ENCODE measurements at places on chromosomes 3 and 15. TPM values are rescaled to one million over a fixed set of nuclear protein-coding genes. Genes with fewer than 3 reads are reported as not detected.

DNA sequence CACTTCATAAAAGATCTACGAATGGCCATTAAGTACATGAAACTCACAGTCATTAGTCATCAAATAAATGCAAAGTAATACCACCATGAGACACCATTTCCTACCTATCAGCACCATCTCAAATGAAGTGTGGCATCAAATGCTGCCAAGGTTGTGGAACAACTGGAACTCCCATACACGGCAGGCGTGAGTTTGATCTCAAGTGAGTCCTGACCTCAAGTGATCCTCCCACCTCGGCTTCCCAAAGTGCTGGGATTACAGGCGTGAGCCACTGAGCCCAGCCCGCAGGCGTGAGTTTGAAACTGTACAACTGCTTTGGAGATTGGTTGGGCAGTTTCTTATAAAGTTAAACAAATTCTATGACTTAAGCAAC lies 28.8 kb upstream of the HDAC11 start:
- H3K27me3 ChIP-seq, result no peaks in the 10 kb centered on the region
- H3K36me3 ChIP-seq, result no peaks in the 10 kb centered on the region
- DNase-seq, result no peak
- peaks cover 13% of the 10 kb centered on the region for H3K4me1 ChIP-seq

Gene LPP
- total RNA-seq, result 53.7 TPM

Gene CFAP92
- total RNA-seq, result 0.25 TPM

Gene HYAL1
- total RNA-seq, result 155 TPM

DNA sequence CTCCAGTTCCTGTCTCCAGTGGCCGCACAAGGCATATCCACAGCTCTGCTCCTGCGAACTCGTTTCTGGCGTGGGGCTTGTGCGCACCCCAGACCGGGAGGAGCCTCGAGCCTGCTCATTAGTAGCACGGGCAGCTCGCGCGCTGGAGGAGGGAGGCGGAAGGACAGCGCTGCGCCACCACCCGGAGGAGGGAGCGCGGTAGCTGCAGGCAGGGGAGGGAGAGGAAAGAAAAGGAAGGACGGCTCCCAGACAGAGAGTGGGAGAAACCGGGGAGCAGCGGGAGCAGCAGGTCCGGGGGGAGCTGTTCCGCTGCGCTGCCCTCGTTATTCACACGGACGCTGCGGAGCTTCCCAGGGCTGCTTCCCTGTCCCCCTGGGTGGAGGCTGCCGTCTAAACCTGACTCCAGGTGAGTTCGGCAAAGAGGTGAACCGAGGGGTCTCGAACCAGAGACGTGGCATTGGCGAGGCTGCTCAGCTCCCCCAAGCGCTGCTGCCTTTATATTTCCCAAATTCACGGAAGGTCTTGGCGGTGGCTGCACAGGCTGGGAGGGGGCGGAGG lies 121.3 kb upstream of the ZNF717 start:
- peaks cover 2% of the 10 kb centered on the region for H3K27me3 ChIP-seq
- no peaks in the 10 kb centered on the region for H3K36me3 ChIP-seq
- no peak overlapping the region for H3K27ac ChIP-seq
- no peaks in the 10 kb centered on the region for H3K4me1 ChIP-seq
- H3K4me3 ChIP-seq, result peak overlapping the region; percentile 32

DNA sequence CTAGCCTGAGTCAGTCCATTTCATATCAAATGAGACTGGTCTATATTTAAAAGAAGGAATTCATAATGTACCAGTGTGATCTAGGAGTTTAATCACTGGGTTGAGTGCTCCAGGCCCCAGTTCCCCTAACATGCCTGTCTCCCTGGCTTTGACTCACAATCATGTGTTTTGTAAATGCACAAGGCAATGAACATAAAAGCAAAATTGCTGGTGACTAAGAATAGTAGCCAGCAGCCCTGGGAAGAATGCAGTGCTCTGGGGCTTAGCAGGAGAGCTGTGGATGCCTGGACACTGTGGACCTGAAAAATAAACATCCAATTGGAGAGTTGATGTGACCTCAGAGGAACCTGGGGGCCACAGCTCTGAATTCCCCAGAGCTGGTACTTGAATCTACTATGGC lies 50.3 kb downstream of the SYNPR start:
- H3K36me3 ChIP-seq, result no peaks in the 10 kb centered on the region
- H3K4me1 ChIP-seq, result no peaks in the 10 kb centered on the region
- H3K4me3 ChIP-seq, result no peak overlapping the region
- no peak for DNase-seq
- H3K27me3 ChIP-seq, result no peaks in the 10 kb centered on the region

Gene SGO1
- total RNA-seq, result 9.6 TPM

Gene SNTN
- not detected for total RNA-seq

DNA sequence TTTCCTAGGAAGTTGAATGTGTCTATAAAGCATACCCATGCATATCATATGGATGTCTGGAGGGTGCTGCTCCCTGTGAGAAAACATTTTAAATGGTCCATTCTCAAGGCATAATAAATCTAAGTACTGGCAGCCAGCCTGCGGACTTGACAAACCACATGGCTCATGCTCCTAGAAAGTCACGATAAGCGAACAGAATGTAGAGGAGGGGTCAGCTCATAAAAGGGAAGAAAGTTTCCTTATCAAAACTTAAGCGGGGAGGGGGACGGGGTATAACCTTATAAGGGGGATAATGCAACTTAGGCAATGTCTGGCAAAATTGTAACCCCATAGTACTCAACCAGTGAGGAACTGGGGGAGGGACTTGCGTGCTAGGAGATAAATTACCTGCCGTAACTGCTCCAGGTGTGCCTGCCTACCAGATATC lies 159.8 kb upstream of the LMCD1 start:
- no peaks in the 10 kb centered on the region for H3K27me3 ChIP-seq
- no peaks in the 10 kb centered on the region for H3K36me3 ChIP-seq
- no peaks in the 10 kb centered on the region for H3K4me1 ChIP-seq
- DNase-seq, result no peak
- H3K4me3 ChIP-seq, result no peak overlapping the region

- no peaks in the 10 kb centered on the region for H3K27me3 ChIP-seq
- no peaks in the 10 kb centered on the region for H3K36me3 ChIP-seq
- no peak for DNase-seq
- no peaks in the 10 kb centered on the region for H3K4me1 ChIP-seq
- peak overlapping the region; percentile 26 for H3K27ac ChIP-seq
- no peak overlapping the region for H3K4me3 ChIP-seq
Measured at GRCh38 chr15:70492240-70493177, 270.8 kb downstream of the UACA start.

Gene LSAMP
- total RNA-seq, result 0.17 TPM

DNA sequence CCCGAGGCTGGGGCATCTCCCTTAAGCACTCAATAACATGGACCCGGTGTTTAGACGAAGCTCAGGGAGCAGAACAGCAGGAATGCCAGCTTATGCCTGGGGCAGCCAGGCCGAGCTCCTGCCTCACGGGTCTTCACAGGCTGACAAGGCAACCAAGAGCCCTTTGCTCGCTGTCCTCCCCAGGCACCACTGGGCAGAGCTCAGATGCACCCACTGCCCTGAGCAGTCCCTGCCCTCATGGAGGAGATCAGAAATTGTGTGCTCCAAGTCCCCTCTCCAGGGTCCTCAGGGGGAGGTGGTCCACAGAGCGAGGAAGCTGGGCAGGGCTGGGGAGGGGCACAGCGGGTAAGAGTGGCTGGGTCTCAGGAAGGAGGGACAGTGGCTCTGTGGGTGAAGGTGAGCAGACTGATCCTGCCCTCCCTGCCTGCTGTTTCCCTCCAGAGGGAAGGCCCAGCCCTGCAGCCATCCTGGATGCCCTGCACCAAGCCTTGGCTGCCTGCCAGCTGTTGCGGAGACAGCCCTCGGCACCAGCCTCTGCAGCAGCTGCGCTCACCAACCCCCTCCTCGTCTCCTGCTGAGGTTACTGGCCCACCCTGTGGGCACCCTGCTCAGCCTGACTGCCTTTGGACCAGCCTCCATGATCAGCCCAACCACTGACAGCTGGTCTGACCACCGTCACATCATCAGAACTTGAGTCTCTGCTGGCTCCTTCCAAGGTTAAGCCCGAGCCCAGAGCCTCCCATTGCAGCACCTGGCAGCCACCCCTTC lies 21.1 kb upstream of the GP9 start:
- H3K4me3 ChIP-seq, result no peak overlapping the region
- no peaks in the 10 kb centered on the region for H3K27me3 ChIP-seq
- peaks cover 6% of the 10 kb centered on the region for H3K4me1 ChIP-seq

- no peaks in the 10 kb centered on the region for H3K36me3 ChIP-seq
- H3K4me1 ChIP-seq, result no peaks in the 10 kb centered on the region
- H3K4me3 ChIP-seq, result no peak overlapping the region
- no peaks in the 10 kb centered on the region for H3K27me3 ChIP-seq
Measured at GRCh38 chr3:158912188-158912587, 110.3 kb downstream of the MFSD1 start.

GRCh38 chr15:76062286-76062685 lies 2.5 kb downstream of the TMEM266 start:
- no peaks in the 10 kb centered on the region for H3K36me3 ChIP-seq
- no peaks in the 10 kb centered on the region for H3K27me3 ChIP-seq
- no peak overlapping the region for H3K4me3 ChIP-seq
- no peak for DNase-seq
- no peak overlapping the region for H3K27ac ChIP-seq
- H3K4me1 ChIP-seq, result peaks cover 17% of the 10 kb centered on the region

DNA sequence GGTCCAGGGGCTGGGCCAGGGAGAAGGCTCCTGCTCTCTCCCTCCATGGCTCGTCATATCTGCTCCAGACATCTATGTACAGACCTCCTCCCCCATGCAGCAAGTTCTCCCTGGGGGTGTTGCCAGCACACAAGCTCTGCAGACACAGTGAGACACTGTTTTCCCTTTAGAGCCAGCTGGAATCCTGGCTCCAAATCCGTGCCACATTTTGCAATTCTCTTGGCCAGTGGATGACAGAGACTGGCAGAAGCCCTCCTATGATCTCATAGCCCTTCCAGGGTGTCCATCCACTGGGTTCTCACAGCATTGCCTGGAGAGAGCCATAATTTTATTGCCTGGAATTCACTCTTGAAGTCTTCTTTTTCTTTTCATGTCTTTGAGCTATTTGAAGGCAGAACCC lies 203.9 kb downstream of the TLE3 start:
- no peaks in the 10 kb centered on the region for H3K4me1 ChIP-seq
- no peak for DNase-seq
- no peaks in the 10 kb centered on the region for H3K36me3 ChIP-seq
- no peak overlapping the region for H3K4me3 ChIP-seq

GRCh38 chr3:124774327-124774718 lies 44.1 kb downstream of the UMPS start:
- no peak overlapping the region for H3K4me3 ChIP-seq
- peaks cover 10% of the 10 kb centered on the region for H3K4me1 ChIP-seq
- no peaks in the 10 kb centered on the region for H3K27me3 ChIP-seq
- no peak overlapping the region for H3K27ac ChIP-seq
- no peak for DNase-seq

DNA sequence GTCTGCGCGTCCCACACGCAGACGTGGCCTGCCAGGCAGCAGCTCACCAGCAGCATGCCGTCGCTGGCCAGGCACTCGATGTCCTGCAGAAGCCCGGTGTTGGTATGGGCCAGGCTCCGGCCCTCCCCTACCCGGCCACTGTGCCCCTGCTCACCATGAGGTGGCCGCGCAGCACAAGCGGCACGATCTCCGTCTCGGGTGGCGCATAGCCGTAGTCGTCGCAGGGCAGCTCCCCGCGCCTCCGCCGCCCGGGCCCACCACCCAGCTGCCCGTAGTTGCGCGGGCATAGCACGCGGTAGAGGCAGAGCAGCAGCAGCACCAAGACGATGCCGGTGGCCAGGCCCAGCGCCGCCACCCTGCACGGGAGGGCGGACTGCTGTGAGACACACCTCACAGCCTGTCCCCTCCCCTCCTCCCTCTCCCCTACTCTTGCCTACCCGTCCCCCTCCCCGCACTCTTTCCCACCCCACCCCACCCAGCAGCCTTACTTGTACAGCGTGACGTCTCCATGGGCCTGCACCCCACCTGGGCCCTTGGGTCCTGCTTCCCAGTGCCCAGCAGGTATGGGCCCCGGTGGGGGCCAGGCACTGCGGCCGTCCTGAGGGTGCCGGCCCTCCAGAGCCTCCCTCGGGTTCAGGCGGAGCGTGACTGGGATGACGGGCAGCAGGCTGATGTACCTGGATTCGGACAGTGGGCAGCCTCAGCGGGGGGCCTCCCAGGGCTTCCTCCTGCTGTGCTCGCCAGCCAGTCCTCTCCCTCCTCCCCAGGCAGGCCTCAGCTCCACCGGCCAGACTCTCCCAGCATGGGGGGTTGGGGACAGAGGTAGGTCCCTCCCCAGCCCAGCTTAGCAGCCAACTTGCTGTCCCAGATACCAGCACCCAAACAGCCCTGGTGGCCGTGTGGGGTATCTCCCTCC lies 37.6 kb downstream of the PTPN23 start:
- H3K36me3 ChIP-seq, result peaks cover 51% of the 10 kb centered on the region
- H3K4me3 ChIP-seq, result no peak overlapping the region
- no peaks in the 10 kb centered on the region for H3K27me3 ChIP-seq
- no peak for DNase-seq
- peaks cover 28% of the 10 kb centered on the region for H3K4me1 ChIP-seq
- no peak overlapping the region for H3K27ac ChIP-seq

GRCh38 chr15:92097474-92098178 lies 244.1 kb downstream of the SLCO3A1 start:
- no peaks in the 10 kb centered on the region for H3K4me1 ChIP-seq
- no peak overlapping the region for H3K4me3 ChIP-seq
- H3K27me3 ChIP-seq, result no peaks in the 10 kb centered on the region
- no peak overlapping the region for H3K27ac ChIP-seq

Gene ACVR2B
- total RNA-seq, result 7.4 TPM

Gene TRPM1
- not detected for total RNA-seq

GRCh38 chr3:64081235-64081630 lies 57.9 kb upstream of the PSMD6 start:
- H3K4me1 ChIP-seq, result no peaks in the 10 kb centered on the region
- no peak for DNase-seq
- no peaks in the 10 kb centered on the region for H3K36me3 ChIP-seq
- H3K27me3 ChIP-seq, result no peaks in the 10 kb centered on the region

GRCh38 chr15:58355382-58355971 lies 76.3 kb upstream of the LIPC start:
- no peaks in the 10 kb centered on the region for H3K27me3 ChIP-seq
- H3K4me1 ChIP-seq, result no peaks in the 10 kb centered on the region
- no peaks in the 10 kb centered on the region for H3K36me3 ChIP-seq
- H3K27ac ChIP-seq, result no peak overlapping the region
- DNase-seq, result no peak

DNA sequence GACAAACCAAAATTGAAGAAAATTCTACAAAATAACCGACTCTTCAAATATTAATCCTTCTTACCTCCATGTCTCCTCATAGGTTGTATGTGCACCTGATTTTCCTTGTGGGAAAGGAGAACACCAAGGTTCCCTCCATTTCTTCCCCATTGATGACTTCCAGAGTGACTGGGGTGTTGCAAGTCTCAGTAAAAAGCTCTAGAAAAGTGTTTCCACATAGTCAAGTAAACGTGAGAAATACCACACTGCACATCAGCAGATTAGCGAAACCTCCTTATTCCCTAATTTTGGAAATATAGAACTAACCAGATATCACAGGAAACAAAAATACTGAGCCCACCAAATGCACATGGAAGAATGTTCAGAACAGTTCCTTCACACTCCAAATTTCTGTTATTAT lies 4.9 kb upstream of the RPN1 start:
- no peak overlapping the region for H3K4me3 ChIP-seq
- H3K36me3 ChIP-seq, result no peaks in the 10 kb centered on the region
- no peak for DNase-seq
- no peak overlapping the region for H3K27ac ChIP-seq
- no peaks in the 10 kb centered on the region for H3K27me3 ChIP-seq
- H3K4me1 ChIP-seq, result no peaks in the 10 kb centered on the region

- no peaks in the 10 kb centered on the region for H3K27me3 ChIP-seq
- peak overlapping the region; percentile 33 for H3K27ac ChIP-seq
- DNase-seq, result no peak
- H3K4me3 ChIP-seq, result no peak overlapping the region
Measured at GRCh38 chr3:67875858-67876257, 221.4 kb upstream of the SUCLG2 start.

Gene CGNL1
- total RNA-seq, result 19.3 TPM

Data from liver (tissue), 10 donors.